ENCODE measurements at places on chromosomes 4 and X.

DNA sequence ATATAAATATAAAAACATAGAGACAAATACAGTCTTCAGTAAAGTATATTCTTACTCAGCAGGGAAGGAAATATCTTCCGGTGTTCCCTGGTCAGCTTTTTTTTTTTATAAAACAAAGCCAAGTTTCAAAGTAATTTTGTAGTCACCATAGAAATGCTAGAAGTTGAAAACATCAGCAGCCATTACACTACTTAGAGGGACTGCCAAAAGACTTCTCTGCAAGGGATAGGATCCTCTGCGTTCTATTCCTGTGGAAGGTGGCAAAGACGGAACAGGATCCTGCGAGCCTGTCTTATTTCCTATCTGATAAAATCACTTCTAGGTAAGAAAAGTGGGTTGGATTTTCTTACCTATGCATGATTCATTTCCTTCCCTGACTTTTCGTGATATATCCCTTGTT, 19.4 kb downstream of the CLDN22 start:
- DNase-seq: no peak

- DNase-seq: no peak
Observed at GRCh38 chrX:142502441-142502840, 297.4 kb upstream of the MAGEC2 start.

- no peak for DNase-seq
Observed at GRCh38 chr4:42150653-42151567, 1.5 kb downstream of the BEND4 start.

GRCh38 chrX:134671294-134671693, 13.0 kb upstream of the PLAC1 start:
- DNase-seq: no peak

- no peak for DNase-seq
Observed at GRCh38 chrX:123081776-123082175, 102.3 kb upstream of the GRIA3 start.

DNA sequence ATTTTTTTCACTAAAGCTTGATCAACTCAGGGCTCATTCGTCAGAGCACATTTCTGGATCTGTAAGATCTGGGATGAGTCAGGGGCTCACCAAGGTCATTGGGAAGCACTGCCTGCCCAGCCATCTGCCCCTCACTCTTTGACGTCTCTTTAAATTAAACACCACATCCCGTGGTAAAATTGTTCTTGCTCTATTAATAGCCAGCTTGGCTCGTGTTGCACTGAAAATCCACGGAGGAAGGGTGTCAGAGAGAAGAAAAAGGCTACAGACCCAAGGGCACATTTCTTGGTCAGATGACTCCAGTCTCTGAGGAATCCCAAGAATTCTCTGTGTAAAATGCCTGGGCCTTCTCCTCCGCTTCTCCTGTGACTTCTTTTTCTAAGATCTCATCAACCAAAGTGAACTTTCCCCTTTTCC, 45.7 kb upstream of the GATB start:
- DNase-seq: no peak

DNA sequence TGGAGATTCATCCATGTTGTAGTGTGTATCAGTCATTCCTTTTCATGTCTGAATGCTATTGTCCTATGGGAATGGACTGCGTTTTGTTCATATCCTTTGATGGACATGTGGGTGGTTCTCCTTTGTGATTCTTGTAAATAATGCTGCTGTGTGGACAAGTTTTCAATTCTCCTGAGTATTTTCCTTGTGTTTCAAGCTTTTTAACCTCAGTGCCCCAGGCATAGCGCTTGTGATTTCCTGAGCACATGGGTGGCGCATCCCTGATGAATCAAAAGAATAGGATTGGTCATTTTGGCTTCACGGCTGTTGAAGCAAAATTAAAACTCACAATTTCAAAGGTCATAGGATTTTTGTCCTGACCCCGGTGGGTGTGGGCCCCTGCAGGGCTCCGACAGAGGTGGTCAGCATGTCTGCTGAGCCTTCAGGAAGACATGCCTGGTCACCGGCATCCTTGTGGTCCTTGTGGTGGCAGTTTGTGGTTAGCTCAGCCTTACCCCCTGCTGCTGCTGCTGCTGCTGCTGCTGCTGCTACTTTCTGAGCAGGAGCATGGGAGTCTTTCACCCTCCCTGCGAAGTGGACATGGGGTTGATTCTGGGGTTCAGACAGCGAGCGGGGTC, 30.0 kb downstream of the SHROOM2 start:
- no peak for DNase-seq

DNA sequence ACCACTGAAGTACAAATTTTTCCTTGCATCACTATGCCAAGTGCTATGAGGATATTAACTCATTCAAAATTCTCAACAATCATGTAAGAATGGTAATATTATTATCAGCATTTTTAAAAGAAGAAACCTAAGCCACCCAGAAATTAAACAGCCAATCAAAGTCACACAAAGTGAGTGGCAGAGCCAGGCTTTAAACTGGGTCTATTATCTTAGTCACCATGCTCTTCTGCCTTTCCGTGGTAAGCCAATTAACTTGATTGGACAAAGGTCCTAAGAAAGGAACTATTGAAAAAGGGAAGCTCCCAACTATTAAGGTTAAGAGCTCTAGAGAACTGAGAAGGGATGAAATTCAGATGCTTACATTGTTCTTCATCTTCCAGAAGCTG, 111.5 kb downstream of the ASB9 start:
- no peak for DNase-seq

DNA sequence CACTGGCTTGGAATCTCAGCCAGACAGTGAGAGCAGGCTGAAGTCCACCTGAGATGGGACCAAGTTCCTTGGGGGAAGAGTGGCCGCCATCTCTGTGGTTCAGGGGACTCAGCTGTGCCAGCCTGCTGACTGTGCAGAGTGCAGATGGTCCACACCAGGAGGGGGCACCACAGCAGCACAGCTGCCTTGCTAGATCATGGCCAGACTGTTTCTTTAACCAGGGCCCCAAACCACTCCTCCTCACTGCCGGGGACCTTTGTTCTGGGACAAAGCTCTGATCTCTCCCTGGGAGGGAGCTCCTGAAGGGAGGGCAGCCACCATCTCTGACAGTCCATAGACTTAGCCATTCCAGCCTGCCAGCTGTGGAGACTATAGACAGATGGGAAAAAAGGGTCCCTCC, 2189.6 kb downstream of the PCDH7 start:
- DNase-seq: no peak

DNA sequence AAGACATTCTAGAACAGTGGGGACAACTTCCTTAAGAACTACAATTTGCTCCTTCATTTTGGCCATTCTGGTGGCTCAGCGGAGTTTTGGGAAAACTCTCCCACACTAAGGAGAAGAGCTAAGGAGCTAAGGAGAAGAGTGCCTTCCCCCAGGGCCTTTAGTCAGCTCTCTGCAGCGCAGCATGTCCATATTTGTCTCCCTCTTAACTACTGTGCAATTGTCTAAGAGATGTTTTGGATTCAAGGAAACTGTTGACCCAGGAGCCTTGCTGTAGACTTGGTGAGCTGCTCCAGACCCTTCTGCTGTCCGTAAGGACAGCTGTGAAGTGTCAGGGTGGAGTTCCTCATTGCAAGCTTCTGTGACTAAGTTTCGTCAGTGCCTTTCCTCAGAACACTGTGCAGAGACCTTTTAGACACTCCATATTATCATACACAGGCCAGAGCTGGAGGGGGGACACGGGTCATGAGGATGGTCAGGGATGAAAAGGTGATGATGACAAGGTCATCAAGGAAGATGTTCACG, 179.0 kb downstream of the NHS start:
- no peak for DNase-seq

- no peak for DNase-seq
Observed at GRCh38 chr4:123488916-123489315, 92.3 kb downstream of the SPRY1 start.

DNA sequence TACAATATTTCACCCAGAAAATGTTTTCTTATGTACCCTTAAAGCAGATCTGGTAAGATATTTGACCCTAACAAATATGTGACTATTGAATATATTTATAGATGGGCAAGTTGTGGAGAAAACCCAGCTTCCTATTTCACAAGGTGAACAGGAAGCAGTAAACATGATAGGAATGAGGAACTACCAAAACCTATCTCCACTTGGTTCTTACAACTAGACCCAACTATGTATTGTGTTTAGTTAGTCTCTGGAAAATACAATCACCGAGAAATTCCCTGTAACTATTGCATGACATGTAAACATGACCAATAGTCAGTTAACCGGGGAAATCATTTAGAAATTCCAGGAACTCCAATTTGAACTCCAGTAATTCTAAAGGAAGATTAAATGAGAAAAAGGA, 8.4 kb upstream of the RXFP1 start:
- DNase-seq: no peak

DNA sequence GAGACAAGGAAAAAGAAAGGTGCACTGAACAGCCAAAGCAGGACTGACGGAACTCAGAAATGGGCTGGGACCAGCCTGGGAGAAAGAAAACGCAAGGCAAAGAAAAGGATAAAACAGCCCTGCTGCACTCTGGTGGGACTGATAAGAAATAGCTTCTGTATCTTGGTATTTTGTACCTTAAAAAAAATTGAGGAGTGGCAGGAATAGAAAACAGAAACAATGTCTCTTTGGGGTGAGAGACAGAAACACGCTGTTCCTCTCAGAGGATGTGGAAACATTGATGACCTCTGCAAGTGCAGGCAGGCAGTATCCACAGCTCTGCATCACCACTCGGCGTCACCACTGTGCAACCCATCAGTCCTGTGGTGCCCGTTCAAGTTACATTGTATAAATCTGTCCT, 152.5 kb upstream of the SPRY1 start:
- DNase-seq: no peak

DNA sequence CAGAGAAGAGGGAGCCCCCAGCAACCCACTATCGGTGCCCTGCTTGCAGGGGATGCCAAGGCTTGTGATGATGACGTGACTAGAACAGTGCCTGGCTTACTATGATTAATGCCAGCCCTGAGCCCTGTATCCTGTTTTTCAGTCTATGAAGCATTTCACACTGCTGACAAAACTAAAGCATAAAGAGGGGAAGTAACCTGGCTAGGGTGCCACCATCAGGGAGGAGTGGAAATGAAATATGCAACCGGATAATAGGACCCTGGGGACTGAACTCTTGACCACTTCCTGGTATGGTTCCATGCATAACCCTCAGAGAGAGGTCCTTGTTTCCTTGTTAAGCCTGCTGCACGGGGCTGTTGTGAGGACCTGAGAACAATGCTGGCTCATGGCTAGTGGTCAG, 50.3 kb downstream of the MED28 start:
- DNase-seq: no peak
